ENCODE measurements at places on chromosomes 2 and 18.
A peak's percentile ranks its signal among the peaks of the same experiment; 100 is the strongest.

DNA sequence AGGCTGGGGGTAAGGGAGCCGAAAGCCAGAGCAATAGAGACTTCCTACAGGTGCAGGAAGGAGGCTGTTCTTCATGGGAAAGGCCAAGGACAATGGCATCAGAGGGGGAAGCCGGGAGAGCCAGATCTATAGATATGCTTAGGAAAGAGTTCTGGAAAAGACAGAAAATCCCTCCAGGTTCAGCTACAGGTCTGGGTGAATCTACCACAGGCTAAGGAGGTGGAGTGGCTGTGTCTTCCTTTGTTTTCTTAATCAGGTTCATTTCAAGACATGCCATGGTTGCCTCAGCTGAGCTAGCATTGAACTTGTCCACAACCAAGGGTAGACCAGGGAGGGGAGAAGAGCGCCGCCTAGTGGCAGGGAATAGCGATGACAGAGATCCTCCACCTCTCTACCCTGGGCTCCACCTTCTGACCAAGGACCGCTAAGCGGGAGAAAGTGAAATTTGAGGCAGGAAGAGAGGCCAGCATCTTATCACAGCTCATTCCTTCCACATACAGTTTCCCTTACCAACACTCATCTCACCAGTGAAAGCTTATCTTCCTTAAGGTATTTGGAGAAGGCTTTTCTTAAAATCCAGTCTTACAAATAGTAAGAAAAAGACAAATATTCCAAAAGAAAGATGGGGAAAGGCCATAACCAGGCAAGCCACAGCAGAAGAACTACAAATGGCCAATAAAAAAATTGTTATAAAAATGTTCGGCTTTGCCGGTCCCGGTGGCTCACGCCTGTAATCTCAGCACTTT lies 74.2 kb downstream of the VIT start:
- peak; percentile 2 for DNase-seq

DNA sequence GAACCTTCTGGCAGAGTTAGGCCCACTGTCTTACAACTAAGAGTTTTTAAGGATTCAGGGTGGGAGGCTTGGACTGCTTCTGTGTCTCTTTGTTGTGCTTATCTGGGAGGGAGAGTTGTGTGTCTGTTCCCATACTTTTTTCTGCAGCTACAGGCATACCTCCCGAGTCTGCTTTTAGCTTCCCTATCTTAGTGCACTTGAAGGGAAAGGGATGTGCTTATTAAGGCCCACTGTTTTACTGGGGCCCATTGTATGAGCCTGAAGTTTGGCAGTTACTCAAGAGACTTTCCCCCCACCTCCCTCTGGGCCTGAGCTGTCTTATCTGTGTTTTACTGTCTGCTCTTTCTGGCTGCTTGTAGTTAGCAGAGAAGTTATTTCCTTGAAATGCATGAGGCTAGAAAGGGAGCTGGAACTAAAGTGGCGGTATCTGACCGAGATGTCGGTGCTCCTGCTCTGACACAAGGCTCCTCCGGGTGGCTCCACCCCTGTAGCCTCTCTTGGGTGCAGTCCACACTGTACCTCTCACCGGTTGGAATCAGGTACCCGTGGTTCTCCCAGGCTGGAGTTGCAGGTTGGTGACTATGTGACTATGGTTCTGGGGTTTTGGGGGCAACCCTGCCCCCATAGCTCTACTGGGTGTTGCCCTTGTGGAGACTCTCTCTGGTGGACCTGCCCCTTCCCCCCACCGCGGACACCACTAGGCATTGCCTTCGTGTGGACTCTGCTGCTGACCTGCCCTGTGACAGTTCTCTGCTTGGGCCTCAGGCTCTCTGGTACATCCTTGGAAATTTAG lies 12.9 kb downstream of the UBR3 start:
- DNase-seq: no peak

DNA sequence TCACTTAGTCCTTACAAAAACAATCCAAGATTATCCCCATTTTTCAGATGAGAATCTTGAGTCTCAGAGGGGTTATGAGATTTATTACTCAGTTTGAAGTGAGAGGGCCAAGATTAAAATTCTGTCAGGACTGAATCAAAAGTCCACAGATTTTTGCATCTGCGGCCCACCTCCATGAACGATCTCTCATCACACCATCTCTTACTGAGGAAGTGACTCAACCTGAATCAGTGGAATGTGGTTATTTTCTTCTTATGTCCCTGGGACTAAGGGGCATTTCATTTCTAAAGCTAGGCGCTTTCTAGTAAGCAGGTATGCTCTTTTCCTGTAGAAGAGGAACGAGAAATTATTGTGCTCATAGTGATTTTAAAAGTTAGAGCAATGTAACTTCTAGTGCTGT lies 360.3 kb upstream of the SPHKAP start:
- DNase-seq: no peak

DNA sequence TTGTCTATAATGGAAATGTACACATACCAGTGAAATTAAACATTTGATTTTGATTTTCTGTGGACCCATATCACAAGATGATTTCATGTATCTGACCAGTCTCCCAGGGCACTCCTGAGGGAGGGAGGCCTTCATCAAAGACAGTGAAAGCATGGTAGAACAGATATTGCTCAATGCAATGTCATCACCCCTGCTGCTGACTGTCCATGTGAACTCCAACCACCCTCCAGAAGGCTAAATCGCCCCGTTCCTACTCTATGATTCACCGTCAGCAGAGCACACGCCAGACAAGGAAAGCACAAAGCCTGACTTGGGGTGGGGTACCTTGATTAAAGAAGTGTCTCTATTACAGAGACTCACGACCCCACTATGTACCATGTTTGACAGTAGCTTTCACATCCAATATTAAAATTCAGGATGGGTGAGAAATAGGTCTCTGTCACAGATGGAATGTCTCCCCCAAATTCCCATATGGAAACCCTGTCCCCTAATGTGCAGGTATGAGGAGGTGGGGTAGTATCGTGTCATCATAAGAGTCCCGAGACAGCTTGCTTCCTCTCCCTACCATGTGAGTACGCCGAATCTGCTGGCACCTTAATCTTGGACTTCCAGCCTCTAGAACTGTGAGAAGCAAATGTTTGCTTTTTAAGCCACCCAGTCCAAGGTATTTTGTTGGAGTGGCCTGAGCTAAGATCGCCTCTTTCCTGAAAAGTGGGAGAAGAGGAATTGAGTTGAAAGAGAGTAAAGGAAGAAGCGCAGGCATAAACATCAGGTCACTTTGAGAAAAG lies 42.4 kb downstream of the CYB5A start:
- DNase-seq: no peak

DNA sequence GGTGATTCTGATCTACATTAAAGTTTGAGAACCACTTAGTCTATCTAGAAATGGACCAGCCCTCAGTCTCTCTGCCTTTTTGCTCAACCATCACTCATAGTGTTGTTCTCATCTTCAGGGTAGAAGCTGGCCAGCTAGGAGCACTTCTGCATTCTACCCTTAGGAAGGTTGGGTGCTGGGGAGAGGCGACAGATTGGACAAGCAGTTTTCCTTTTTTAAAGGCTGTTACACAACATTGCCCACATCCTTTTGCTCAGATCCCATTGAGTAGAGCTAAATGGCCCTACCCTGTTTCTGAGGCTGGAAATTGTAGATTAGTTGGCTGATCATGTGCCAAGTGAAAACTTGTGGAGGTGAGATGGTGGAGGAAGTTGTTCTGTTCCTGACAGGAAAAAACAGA lies 35.6 kb downstream of the OSBPL6 start:
- DNase-seq: no peak

GRCh38 chr2:10531874-10532637 lies 83.9 kb upstream of the ODC1 start:
- no peak for DNase-seq

DNA sequence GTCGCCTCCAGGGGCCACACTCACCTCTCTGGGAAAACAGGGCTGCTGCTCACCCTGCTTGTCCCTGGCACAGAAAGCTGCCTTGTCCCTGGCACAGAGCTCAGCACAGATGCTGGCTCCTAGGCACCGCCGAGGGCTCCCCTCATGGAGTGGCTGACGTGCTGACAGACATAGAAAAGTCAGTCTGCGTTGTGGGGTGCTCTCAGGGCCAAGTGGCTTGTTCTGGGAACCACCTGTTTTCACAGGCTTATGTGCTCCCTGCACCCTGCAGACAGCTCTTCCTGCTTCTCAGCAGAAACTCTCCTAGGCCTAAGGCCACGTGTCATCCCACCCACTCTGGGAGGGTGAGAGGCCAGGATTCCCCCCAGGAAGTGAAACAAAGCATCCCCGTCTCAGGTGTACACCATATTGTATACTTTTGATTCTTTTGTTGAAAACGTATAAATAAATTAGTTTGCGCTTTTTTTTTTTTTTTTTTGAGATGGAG lies 84.7 kb upstream of the TMEM200C start:
- DNase-seq: no peak

- no peak for DNase-seq
Observed at GRCh38 chr2:132752421-132753206, 82.6 kb upstream of the LYPD1 start.

DNA sequence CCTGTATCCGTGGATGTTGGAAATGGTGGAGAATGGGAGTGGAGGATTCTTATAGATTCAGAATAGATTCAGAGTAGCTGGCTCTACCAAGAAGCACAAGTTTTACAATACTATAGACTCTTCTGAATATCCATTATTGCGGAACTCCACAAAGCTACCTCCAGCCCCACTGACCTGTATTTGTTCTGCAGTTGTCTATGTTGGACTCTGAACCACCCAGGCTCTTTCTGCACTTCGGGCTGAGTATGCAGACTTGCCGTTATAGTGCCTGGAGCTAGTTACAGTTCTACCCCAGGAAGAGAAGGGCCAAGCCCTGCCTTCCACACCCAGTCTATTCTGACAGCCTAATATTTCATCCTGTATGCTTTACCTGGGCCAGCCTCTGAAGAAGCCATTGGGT lies 4.4 kb upstream of the RGPD4 start:
- no peak for DNase-seq

DNA sequence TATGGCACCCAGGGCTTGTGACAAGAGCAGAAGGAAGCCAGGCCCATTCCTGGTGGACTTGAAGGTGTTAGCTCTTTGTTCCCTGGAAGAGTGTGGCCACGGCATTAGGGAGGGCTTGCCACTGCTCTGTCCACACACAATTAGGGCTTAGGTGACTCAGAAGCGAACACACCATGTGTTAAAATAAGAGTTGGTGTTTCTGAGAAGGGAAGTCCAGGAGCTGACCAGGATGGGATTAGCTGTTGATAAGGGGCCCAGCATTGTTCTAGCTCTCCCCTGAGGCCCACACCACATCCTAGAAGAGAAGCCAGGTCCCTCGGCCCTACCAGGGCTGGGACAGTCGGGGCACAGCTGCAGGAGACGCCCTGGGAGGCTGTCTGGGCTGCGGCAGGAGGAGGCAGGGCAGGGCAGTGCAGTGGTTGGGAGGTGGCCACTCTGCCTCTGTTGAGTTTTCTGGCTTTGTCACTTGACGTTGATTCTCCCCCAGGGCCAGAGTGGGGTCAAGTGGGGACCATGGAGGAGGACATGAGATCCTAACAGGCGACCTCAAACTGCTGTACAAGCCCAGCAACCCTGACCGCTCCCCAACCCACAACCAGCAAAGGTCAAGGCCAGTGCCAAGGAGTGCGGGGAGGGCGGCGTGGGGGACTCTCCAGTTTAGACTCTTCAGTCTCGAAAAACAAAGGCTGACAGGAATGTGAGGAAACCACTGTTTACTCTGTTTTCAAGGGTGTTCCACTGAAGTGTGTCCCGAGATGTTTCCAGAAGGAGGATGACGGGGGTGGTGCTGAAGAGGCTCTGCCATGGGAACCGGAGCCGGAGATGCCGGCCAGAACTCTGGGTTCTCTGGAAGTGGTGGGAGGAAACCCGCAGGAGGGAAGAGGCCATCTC lies 16.8 kb downstream of the GNLY start:
- DNase-seq: no peak

GRCh38 chr18:37698508-37699040 lies 133.0 kb upstream of the CELF4 start:
- no peak for DNase-seq

DNA sequence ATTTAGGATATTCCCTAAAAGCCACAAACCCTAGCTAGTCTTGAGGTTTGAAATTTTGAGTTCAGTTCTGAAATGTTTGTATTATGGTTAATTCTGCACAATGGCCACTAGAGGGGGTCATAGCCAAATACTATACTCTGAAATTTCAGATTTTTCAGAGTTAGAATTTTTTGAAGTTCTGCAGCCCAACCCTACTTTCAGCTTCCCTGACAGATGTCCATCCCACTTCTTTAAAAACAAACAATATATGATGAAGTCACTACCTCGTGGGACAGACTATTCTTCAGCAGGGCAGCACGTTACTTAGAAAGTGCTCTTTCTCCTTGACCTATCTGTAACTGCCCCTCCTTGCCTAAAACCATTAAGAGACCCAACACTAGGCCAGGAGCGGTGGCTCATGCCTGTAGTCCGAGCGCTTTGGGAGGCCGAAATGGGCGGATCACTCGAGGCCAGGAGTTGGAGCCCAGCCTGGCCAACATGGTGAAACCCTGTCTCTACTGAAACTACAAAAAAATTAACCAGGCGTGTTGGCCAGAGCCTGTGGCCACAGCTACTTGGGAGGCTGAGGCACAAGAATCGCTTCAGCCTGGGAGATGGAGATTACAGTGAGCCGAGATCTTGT lies 48.2 kb upstream of the PAPOLG start:
- no peak for DNase-seq

DNA sequence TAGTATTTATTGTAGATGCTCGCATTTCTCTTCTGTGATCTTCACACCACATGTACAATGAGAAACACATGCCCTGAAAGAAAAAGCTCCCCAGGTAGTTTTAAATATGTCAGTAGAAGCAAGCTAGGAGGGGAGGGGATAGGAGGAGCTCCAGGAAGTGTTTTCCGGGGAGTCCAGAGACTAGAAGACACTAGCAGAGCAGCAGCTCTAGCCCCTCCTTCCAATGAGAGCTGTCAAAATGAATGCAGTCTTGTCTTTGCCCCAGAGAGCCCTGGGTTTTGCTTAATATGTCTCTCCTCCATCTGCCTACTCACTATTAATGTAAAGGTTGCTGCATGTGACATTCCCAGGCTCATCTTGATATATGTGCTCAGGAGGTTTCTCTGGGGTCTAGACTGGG lies 462.6 kb upstream of the SOX11 start:
- DNase-seq: no peak

DNA sequence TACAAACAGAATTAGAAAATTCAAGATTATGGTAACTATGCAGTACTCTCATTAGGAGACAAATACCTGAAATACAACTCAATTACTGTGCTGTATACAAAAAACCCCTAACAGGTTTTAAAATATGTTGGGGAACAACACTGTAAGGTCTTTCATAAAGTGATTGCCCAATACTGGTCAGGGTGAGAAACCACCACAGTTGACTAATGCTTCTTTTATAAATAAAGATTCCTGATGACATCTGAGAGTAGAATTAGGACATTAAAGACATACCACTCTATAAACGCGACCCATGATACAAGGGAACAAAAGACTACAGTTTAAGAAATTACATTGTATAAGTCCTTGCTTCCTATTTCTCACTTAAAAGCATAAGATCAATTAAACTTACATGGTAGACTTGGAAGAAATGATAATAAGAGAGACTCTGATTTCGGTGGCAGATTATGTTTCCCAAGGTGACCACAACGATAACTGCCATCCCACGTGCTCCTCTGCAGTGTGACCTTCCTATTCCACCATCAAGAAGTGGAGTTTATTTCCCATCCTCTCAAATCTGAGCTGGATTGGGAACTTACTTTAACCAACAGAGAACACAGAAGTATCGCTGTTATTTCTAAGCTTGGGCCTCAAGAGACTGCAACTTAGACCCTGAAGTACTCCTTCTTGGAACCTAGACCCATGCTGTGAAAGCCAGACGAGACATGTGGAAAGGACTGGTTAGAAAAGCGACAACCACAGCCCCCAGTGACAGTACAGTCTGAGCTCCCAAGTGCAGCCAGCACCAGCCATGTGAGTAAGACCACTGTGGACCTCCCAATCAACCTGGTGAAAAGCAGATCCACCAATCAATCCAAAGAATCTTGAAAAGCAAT lies 52.3 kb downstream of the ZNF521 start:
- DNase-seq: no peak

GRCh38 chr2:120658770-120659158 lies 76.9 kb upstream of the GLI2 start:
- DNase-seq: no peak
